ENCODE measurements at places on chromosomes 4 and X.
A peak's percentile ranks its signal among the peaks of the same experiment; 100 is the strongest.

- DNase-seq, result no peak
Observed at GRCh38 chrX:106005684-106006083, 32.8 kb downstream of the SERPINA7 start.

DNA sequence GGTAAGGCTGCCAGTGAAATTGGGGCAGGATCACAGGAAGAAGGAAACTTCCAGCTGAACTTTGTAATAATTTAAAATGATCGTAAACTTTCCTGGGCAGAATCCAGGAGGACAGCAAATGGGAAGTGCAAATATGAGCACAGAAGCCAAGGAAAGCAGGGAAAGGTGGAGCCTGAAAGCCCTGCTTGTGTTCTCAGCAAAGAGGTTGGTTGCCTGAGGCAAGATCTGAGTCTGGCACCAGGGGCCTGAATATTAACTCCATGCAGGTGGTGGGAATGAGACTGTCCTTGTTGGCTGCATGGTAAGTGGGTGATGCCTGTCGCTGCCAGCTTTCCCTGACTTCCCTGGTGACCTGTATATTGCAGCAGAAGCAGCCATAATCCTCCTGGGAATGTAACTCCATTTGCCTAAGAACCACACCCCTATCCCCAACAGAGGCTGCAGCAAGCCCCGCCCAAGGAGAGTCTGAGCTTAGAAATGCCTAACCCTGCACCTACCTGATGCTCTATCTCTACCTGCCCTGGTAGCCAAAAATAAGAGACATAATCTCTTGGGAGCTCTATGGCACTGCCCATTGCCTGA lies 132.0 kb upstream of the HDX start:
- DNase-seq, result no peak

GRCh38 chrX:96685210-96686099 lies 813 bp downstream of the DIAPH2 start:
- DNase-seq, result peak; percentile 71

GRCh38 chrX:97397371-97397770 lies 513.7 kb downstream of the RPA4 start:
- DNase-seq, result no peak

DNA sequence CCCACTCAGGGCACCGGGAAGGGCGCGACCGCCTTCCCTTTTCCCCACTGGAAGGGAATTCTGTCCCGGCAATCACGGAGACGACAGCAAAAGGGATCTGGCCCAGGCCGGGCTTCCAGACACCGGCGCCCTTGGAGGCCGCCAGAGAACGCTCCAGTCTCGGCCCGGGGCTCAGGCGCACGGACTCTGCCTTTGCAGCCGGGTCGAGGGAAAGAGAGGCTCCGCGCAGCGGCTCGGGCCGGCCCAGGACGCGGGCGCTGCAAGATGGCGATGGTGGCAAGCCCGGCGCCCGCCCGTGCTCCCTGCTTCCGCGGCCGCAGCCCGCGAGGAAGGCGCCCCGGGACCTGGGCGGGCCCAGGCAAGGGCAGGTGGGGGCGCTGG lies 1.1 kb downstream of the CTBP1 start:
- DNase-seq, result no peak

DNA sequence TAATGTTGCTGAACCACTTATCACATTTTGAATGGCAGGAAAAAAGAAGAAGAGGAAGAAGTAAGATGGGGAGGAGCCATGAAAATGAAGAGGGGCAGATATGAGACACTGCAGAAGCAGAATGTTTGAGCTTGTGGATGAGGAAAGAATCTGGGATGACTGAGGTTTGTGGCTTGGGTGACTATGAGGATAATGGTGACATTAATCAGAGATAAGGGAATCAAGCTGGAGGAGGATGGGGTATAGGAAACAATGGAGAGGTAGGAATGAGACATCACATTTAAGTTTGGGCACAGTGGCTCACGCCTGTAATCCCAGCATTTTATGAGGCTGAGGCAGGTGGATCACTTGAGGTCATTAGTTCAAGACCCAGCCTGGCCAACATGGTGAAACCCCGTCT lies 19.1 kb upstream of the PHF8 start:
- no peak for DNase-seq

- no peak for DNase-seq
Observed at GRCh38 chr4:73729534-73730165, 10.7 kb upstream of the CXCL8 start.

DNA sequence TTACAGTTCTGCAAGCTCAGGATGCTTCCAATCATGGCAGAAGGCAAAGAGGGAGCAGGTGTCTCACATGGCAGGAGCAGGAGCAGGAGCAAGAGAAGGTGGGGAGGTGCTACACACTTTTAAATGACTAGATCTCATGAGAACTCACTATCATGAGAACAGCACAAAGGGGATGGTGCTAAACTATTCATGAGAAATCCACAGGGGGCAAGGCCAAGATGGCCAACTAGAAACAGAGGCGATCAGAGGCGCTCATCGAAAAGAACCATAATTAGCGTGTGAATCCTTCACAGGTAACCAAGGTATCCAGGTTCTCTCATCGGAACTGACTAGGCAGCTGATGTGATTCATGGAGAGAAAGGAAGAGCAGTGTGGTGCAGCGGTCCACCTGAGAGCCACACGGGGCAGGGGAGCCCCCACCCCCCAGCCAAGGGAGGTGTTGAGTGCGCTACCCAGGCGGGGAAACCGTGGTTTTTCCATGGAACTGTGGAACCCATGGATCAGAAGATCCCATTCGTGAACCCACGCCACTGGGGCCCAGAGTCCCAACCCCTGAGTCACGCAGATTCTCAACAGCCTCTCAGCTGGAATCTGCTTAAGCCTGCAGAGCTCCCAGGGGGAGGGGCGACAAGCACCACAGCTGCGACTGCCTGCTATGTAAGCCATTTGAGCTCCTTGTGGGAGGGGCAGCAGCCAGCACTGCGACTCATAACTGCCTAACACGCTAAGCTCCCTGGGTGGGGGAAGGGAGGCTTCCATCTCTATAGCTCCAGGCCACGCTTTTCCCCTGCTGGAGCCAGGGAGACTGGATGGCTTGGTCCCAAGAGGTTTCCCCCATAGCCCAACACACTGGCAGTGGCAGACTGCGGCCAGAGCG lies 46.7 kb downstream of the FGF16 start:
- no peak for DNase-seq

DNA sequence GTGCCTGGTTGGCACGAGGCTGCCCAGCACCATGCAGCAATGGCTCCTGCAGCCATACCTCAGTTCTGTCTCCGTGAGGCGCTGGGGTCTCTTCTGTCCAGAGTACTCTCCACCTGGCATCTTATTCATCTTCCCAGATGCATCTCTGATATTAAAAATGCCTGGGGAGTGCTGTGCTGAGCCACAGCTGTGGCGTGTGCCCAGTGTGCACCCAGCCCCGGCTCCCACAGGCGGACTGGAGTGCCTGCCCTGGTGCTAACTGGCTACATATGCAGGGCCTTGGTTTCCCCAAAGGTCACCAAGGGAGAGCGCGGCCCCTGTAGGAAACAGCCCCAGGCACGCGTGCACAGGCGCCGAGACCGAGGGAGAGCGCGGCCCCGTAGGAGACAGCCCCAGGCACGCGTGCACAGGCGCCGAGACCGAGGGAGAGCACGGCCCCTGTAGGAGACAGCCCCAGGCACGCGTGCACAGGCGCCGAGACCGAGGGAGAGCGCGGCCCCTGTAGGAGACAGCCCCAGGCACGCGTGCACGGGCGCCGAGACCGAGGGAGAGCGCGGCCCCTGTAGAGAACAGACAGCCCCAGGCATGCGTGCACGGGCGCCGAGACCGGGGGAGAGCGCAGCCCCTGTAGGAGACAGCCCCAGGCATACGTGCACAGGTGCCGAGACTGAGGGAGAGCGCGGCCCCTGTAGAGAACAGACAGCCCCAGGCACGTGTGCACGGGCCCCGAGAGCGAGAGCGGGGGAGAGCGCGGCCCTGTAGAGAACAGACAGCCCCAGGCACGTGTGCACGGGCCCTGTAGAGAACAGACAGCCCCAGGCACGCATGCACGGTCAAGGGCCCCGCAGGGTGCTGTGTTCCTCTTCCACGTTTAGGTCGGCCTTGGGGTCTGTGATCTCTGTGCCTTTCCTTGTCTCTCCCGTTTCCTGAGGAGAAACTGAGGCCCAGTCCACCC lies 14.5 kb downstream of the TMEM175 start:
- DNase-seq, result peak; percentile 38

DNA sequence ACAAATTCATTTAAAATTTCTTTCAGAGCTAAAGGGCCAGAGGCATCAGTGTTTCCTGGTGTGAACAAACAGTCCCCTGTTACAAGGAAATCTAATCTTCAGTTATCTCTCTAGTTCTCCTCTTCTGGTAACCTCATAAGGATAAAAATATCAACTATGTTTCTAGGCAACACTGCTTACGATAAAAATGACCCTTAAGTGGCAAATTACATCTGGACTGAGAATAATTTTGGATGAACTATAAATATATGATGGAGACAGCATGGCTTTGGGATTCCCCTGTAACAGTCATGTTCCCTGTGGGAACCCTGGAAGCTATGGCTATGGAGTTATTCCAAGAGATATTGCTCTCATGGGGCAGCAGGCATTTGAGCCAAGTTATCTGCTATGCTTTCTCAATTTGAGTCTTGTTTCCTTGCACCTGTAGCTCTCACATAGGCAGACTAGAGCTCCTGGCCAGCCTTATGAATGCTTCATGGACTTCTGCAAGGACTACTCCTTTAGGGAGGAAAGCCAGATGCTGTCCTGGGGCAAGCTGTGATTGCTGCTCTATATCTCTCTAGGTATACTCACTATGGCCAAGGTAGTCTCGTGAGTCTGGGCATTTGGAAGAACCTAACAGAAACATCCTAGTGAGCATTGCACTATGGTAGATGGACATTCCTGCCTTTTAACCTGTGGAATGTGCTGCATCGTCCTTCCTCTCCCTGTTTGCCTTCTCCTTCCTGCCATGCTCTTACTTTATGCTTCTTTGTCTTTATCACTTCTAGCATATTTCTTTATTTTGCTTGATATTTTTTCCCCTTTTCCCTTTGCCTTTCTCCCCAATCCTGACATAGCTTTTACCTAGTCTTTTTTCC lies 14.2 kb downstream of the C4orf33 start:
- DNase-seq, result no peak

DNA sequence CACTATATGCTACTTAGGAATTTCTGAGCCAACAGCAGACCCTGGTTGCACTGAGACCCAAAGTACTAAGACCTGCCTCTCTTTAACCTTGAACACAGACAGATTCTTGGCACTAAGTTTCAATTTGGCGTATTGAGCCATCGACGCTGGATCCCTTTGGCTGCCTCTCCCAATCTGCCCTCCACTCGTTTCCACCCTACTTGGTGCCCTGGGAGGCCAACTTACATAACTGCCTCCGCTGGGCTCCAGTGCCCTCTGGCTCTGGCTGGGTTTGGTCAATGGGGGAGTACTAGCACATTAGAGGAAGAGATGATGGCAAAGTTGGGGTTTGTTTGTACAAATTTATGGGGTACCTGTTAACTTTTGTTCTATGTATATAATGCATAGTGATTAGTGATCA lies 63.5 kb downstream of the TMEM156 start:
- no peak for DNase-seq
